ENCODE measurements at places on chromosomes 13 and 19. TPM values are rescaled to one million over a fixed set of nuclear protein-coding genes. Genes with fewer than 3 reads are reported as not detected.

Gene SLC27A1
- total RNA-seq, result 11.7 TPM

Gene FBXO46
- 3.5 TPM for total RNA-seq

Gene HTR2A
- 7.5 TPM for total RNA-seq

Gene PAN3
- 8.8 TPM for total RNA-seq

Gene SAMD1
- 13.8 TPM for total RNA-seq

Gene ZNF610
- 4.6 TPM for total RNA-seq

Gene UPK1A
- total RNA-seq, result 0.08 TPM

Gene SH2D3A
- not detected for total RNA-seq

Gene MIA
- total RNA-seq, result not detected

Gene TM9SF2
- 103 TPM for total RNA-seq

Gene XAB2
- total RNA-seq, result 24.5 TPM

Gene RNF113B
- not detected for total RNA-seq

Gene GRWD1
- 22.5 TPM for total RNA-seq

Gene TUBA3C
- total RNA-seq, result not detected

Gene MAP4K1
- total RNA-seq, result not detected

Gene HIPK4
- total RNA-seq, result under 0.01 TPM
